Stimulated activated CD8-positive, alpha-beta memory T cell treated with anti-CD3 and anti-CD28 coated beads, Interleukin-7, amount 100 ng/mL, for 4 hours (primary cell): ENCODE measurements at places on chromosomes 2 and 18.

GRCh38 chr2:137775529-137775928, 188.7 kb upstream of the HNMT start:
- no peak for DNase-seq

DNA sequence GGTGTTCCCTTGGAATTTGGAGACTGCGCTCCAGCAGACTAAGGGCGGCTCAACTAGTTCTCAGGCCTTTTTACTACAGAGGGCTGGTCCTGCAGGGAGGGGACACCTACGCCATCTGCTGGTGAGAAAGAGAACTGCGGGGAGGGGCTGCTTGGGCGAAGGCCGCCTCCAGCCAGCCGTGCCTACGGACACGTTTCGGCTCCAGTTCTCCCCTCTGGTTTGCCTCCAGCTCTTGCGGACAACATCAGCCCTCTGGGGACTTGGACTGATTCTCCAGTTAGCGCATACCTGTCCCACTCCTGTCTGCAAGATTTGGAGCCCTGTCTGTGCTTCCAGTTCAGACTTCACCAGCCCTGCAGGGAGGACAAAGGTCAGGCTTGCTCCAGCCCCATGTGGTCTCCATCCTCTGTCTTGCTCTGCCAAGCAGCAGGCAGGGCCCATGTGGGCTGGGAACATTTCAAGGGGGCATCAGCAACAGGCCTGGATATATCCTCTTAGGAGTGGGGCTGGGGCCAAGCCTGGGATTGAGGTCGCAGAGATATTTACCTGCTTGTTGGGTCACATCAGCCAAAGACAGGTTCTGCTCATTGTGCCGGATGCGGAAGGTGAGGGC, 10.3 kb downstream of the PTPRN start:
- DNase-seq = peak; percentile 73

- no peak for DNase-seq
Measured at GRCh38 chr18:75227535-75228296, 17.1 kb downstream of the TSHZ1 start.

GRCh38 chr2:164964700-164965099, 9.4 kb upstream of the SLC38A11 start:
- no peak for DNase-seq

GRCh38 chr2:5360081-5360480, 332.1 kb upstream of the SOX11 start:
- no peak for DNase-seq

GRCh38 chr2:11344956-11345677, 681 bp upstream of the ROCK2 start:
- no peak for DNase-seq

DNA sequence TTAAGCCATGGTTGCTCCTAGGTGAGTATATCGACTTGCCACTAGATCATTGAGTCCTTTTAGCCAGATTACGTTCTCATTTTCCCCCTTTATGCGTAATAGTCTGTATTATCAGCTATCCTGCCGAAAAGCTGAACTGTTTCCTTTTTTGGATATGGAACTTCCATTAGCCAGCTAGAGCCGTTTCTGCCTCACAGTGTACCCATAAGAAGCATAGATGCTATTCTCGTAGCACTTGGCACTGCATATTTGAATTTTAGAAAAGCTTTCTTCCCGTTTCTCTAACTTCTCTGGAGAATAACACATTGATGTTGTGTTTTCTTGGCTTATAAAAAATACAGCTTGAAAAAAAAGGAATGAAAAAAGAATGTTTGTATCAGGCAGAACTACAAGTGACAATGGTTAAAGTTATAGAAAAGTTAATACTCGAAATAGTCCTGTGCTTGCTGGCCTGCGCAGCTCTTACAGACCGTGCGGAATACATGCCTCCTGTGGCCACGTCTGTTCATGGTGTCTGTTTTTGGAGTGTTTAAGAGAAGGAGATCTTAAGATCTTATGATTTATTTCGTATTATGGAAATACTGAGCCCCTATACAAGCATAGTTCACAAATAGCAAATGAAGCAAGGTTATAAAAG, 710 bp downstream of the DUSP19 start:
- DNase-seq = no peak

DNA sequence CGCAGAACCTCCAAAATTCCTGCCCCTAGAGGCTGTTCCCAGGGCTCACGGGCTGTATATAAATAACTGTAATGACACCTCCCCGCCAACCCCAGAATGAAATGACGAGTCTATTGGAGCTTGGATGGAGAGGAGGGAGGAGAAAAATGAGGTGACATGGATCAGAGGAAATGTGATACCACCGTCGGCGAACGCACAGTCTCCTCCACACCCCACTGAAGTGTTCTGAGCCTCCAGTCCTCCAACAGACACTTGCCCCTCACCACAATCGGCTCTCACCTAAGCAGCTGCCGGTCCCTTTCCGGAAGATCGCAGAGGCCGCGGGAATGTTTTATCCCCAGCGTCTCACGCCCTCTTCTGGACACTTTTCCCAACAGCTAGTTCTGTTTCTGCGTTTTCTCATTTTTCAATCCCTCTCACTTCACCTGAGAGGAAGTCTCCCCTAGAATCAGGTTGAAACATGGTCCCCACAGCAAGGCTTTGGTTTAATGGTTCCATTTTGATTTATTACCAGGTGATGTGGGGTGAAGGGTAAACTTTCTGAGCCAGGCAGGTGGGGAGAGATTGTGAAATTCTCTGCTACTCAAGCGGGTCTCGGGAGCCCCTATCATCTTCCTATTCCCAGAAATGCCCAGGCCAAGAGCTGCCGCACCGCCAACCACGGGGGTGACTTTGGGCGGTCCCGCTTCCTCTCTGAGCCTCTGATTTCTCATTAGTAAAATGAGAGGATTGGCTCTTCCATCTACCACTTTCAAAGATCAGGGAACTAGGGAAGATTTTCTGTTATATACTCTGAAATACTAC, 9.1 kb upstream of the MYO5B start:
- DNase-seq = no peak

- DNase-seq = no peak
Measured at GRCh38 chr2:238237431-238238135, 2.3 kb downstream of the HES6 start.
